C1 segment of cervical spinal cord (tissue), 14 donors: ENCODE measurements at places on chromosomes 5 and 9.

DNA sequence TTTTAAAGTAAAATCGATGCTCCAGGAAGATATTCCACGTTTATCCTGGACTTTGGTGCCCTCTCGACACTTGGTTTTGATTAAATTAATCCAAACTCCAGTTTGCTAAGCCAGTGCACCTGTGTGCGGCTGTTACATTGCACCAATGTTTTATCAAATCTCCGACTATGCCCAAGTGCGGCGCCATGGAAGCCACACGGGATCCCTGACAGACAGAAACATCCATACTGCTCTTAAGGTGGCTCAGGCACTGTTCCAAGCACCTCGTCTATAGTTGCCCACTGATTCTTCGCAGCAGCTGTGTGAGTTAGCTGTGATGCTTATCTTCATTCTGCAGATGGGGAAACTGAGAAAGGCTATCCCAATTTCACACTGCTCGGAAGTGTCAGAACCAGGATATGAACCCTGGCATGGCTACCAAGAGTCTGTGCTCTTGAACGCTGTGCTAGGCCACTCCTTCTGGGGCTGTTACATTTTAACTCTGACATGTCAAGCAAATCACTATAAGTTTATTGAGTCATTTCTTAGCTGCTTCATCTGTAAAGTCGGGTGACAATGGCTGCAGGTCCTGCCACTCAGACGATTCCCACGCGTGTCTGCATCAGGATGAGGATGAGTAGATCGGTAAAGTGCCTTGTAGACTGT is 113.0 kb downstream of the ADAMTS2 start:
- no peak for DNase-seq

DNA sequence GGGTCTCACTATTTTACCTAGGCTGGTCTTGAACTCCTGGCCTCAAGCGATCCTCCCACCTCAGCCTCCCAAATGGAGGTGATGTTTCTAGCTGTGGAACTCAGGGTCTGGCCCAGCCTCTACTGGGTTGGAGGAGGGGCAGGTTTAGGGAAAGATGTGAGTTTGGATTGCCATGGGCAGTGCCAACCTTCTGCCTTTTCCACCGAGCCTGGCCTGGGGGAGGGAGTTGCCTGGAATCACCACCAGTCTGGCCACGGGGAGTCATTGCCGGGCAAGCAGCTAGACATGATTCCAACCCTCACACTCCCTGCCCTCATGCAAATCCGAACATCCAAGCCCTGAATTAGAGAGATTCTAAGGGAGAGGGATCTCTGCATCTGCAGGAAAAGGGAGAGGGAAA is 21.0 kb upstream of the VDAC1 start:
- DNase-seq = no peak

DNA sequence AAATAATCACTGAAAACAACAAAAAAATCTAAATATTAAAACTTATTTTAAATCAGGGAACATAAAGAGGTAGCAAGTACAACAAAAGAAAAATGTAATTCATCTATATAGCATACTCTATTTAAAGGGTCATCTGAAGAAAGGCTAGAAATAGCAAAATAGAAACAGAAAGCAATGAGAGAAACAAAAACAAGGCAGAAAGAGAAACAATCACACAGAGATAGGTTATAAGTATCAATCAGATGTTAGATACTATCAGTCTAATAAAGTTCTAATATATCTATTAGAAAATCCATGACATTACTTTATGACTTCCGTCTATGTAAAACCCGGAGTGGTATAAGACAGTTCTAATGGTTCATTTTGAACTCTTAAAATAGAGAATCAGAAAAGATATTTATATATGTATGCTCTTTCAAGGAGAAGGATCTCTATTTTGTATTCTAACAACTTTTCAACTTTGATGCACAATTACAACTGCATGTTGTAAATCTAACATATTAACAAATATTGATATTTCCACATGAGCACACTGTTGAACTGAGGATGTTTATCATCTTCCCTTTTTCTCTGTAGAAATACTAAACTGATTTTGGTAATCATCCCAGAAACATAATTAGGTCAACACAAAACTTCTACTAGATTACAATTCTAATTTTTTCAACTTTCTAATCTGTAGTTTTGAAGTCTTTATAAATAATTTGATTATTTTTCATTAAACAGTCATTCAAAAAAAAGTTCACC is 15.8 kb downstream of the RICTOR start:
- no peak for DNase-seq

DNA sequence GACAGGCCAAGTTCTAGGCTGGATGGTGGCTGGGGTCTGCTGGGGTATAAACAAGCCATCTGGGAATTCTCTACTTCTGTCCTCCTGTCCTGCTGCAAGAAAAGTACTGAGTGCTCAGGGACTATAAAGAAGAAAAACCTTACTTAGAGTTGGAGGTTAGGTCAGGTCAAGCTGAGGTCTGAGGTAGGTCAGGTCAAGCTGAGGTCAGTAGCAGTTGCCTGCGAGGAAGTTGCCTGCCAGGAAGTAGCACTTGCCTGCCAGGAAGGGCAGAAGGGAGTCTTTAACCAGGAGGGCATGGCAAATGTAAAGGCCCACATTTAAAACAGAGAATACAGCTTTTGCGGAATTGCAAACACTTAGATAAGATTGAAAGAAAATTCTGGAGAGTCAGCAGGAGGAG is 51.3 kb upstream of the PRLR start:
- no peak for DNase-seq

GRCh38 chr5:38598994-38599617 is 42.7 kb upstream of the LIFR start:
- no peak for DNase-seq

GRCh38 chr5:115541611-115542010 is 3.0 kb downstream of the FEM1C start:
- DNase-seq = no peak
